ENCODE measurements at places on chromosomes 16 and 17.
A peak's percentile ranks its signal among the peaks of the same experiment; 100 is the strongest.

DNA sequence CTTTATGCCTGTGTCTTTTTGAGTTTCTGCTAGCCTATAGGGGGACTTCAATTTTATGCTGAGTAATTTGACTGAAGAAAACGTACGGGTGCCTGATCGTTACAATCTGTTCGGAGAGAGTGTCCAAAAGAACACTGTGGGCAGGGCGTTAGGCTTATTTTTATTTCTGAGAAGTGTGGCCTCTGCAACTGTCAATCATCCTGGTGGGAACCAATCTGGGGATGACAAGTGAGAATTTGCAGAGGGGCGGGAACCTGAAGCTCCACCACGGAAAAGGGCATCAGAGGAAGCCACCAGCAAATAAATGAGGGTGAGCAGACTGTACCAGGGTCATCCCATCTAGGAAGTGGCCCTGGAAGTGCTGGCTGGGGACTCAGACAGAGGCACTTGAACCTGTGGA lies 12.0 kb upstream of the CDYL2 start:
- peaks cover 64% of the 10 kb centered on the region for H3K27me3 ChIP-seq
- H3K27ac ChIP-seq, result no peak overlapping the region
- DNase-seq, result no peak
- H3K36me3 ChIP-seq, result no peaks in the 10 kb centered on the region

- no peak for DNase-seq
- no peaks in the 10 kb centered on the region for H3K4me1 ChIP-seq
- no peak overlapping the region for H3K27ac ChIP-seq
- no peaks in the 10 kb centered on the region for H3K36me3 ChIP-seq
- peaks cover 49% of the 10 kb centered on the region for H3K27me3 ChIP-seq
Measured at GRCh38 chr16:23195366-23195978, 12.9 kb downstream of the SCNN1G start.

DNA sequence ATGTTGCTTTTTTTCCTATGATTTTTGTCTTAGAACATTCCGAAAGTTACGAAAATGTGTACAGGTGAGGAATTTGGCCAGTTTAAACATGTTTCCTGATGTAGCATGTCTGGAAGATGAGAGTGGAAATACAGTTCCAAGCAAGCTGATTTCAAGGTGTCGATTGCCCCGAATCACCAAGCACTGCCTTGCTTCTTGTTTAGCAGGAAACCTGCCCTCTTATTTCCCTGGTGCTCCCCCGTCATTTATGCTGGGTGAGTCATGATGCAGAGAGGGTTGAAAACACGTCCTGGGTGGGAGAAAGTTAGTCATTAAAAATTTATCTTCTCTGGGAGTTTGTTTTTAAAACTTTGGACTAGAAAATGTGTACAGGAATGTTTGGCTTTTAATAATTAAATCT lies 608.6 kb upstream of the EEF2KMT start:
- DNase-seq, result no peak
- H3K4me3 ChIP-seq, result no peak overlapping the region
- no peaks in the 10 kb centered on the region for H3K27me3 ChIP-seq
- H3K36me3 ChIP-seq, result no peaks in the 10 kb centered on the region
- no peaks in the 10 kb centered on the region for H3K4me1 ChIP-seq
- no peak overlapping the region for H3K27ac ChIP-seq

DNA sequence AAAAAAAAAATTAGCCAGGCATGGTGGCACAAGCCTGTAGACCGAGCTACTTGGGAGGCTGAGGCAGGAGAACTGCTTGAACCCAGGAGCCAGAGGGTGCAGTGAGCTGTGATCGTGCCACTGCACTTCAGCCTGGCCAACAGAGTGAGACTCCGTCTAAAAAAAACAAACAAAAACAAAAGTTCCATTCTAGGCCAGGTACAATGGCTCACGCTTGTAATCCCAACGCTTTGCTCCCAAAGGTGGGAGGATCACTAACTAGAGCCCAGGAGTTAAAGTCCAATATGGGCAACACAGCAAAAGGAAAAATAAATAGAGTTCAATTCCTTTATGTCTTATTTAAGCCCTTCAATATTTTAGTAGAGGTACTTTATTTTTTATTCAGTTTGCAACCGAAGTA lies 47.5 kb downstream of the CNOT1 start:
- DNase-seq, result no peak
- H3K4me1 ChIP-seq, result no peaks in the 10 kb centered on the region

DNA sequence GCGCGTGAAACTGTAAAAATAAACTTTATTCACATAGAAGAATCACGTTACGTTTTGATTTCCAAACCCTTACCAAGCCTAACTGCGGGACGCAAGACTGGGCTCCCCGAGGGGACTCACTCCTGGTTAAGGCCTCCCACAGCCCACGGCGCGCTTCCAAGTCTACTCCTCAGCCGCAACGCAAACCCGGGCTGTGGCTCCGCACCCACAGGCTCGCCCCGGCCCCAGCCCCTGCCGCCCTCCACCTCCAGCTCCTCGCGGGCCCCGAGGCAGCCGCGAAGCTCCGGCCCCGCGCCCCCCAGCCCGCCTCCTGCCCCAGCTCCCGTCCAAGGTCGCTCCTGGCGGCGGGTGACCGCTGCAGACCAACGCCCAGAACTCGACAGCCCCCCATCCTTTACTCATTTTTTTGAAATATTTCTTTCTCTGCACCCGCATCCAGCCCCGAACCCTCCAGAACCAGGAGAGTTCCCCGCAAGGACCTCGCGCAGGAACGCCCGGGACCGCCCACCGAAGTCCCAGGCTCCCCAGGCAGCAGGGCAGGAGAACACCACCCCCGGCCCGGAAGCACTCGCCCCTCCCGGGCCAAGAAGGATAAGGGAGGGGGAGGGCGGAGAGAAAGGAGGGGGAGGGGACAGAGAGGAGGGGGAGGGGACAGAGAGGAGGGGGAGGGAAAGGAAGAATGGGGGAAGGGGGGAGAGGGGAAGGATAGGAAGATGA lies 912 bp downstream of the USP22 start:
- peaks cover 4% of the 10 kb centered on the region for H3K36me3 ChIP-seq
- peaks cover 34% of the 10 kb centered on the region for H3K4me1 ChIP-seq
- peak overlapping the region; percentile 96 for H3K4me3 ChIP-seq
- H3K27ac ChIP-seq, result peak overlapping the region; percentile 95
- DNase-seq, result peak; percentile 41
- no peaks in the 10 kb centered on the region for H3K27me3 ChIP-seq

DNA sequence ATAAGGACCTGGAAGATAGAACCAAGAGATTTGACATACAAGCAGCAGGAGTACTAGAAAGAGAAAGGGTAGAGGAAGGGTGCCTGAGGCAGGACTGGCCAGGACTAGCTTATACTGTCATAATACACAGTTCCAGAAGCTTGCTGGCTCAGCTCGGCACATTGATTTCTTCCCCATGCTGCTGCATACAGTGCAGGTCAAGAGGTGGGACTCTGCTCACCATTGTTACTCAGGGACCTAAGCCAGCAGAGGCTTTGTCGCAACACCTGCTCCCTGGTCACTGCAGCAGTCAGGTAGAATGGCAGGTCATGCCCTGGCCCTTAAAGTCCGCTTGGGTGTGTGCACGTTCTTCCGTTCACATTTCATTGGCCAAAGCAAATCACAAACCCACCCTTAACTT lies 32.8 kb downstream of the LDHD start:
- no peak for DNase-seq
- peaks cover 3% of the 10 kb centered on the region for H3K36me3 ChIP-seq
- H3K27ac ChIP-seq, result no peak overlapping the region
- peaks cover 39% of the 10 kb centered on the region for H3K4me1 ChIP-seq
- H3K27me3 ChIP-seq, result no peaks in the 10 kb centered on the region

GRCh38 chr17:13575922-13576419 lies 25.8 kb downstream of the HS3ST3A1 start:
- no peaks in the 10 kb centered on the region for H3K27me3 ChIP-seq
- H3K36me3 ChIP-seq, result peaks cover 19% of the 10 kb centered on the region
- H3K4me1 ChIP-seq, result peaks cover 35% of the 10 kb centered on the region
- DNase-seq, result no peak

DNA sequence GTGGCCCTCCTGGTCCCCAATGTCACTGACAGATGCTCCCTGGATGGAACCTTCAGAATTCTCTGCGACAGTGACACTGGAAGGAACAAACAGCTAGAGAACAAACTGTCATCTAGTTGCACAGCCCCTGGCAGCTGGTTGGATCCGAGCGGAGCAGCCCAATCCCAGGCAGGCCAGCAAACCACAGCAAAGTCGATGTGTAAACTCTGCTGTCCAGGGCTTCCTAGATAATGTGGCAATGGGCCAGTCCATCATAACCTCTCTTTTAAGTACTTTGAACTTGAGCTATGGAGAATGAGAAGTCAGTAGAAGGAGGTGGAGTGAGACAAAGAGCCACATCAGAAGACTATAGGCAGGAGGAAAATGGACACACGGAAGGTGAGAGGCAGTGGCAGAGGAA lies 323.0 kb downstream of the CBLN1 start:
- H3K36me3 ChIP-seq, result no peaks in the 10 kb centered on the region
- no peak overlapping the region for H3K4me3 ChIP-seq
- peaks cover 12% of the 10 kb centered on the region for H3K4me1 ChIP-seq

Data from mesothelial cell of epicardium (in vitro differentiated cells).